Smooth muscle cell of the coronary artery (primary cell): ENCODE measurements at places on chromosomes 13 and 19. TPM values are rescaled to one million over a fixed set of nuclear protein-coding genes. Genes with fewer than 3 reads are reported as not detected.

Gene DNAAF3
- 0.23 and 0.30 TPM in 2 replicates for total RNA-seq

Gene AMH
- total RNA-seq = 0.12 and 0.38 TPM in 2 replicates

Gene CCNE1
- 4.0 and 5.9 TPM in 2 replicates for total RNA-seq

Gene PTPRH
- total RNA-seq = 2.5 and 3.9 TPM in 2 replicates

Gene DACH1
- total RNA-seq = under 0.01 and 1.8 TPM in 2 replicates

Gene C1QTNF9
- not detected in 2 replicates for total RNA-seq

Gene PRR20C
- not detected in 2 replicates for total RNA-seq

Gene VMAC
- total RNA-seq = 2.8 and 4.8 TPM in 2 replicates

Gene CNFN
- not detected in 2 replicates for total RNA-seq

Gene EFNB2
- total RNA-seq = 0.23 and 14.7 TPM in 2 replicates

Gene KLK14
- total RNA-seq = not detected in 2 replicates

Gene ZNF181
- total RNA-seq = 11.6 and 13.1 TPM in 2 replicates

Gene SLC7A9
- total RNA-seq = 0.08 and 0.12 TPM in 2 replicates

Gene MCEMP1
- not detected in 2 replicates for total RNA-seq

Gene C13orf42
- total RNA-seq = not detected in 2 replicates

Gene SIGLEC8
- not detected in 2 replicates for total RNA-seq

Gene KASH5
- not detected in 2 replicates for total RNA-seq

Gene ZNF221
- 6.3 and 8.4 TPM in 2 replicates for total RNA-seq

Gene ZSCAN18
- total RNA-seq = 12.3 and 26.2 TPM in 2 replicates

Gene SIGLEC7
- total RNA-seq = not detected in 2 replicates

Gene PEAK3
- not detected in 2 replicates for total RNA-seq

Gene GPR108
- 29.4 and 91.5 TPM in 2 replicates for total RNA-seq

Gene FPR3
- total RNA-seq = 0.23 TPM in 1 of 2 replicates, not detected in the other

Gene DEDD2
- total RNA-seq = 10.8 and 16.6 TPM in 2 replicates

Gene CASP14
- not detected in 2 replicates for total RNA-seq

Gene GJB6
- total RNA-seq = not detected in 2 replicates

Gene EID2B
- 2.0 and 2.9 TPM in 2 replicates for total RNA-seq

Gene RDH8
- not detected in 2 replicates for total RNA-seq

Gene GPI
- total RNA-seq = 171 and 208 TPM in 2 replicates

Gene CEACAM4
- total RNA-seq = not detected in 2 replicates
